Esophagus mucosa (tissue), 1 donor: ENCODE measurements at places on chromosomes 11 and 22. TPM values are rescaled to one million over a fixed set of nuclear protein-coding genes. Genes with fewer than 3 reads are reported as not detected.

DNA sequence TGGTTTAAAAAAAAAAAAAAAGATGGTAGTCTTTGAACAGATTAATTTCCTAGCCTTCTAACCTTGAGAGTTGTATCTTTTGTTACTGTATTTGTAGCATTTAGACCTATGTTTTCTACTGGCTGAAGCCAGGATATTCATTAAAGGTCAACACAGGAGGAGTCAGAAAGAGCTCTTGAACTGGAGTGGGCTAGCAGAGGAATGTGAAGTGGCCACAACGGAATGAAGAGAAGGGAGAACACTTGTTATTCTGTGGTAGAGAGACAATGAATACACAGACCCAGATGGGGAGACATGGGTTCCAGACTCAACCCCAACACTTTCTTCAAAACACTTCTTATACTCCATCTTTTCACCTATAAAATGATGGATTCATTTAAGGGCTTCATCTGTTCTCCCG, 88.1 kb downstream of the RELT start:
- no peak for ATAC-seq

DNA sequence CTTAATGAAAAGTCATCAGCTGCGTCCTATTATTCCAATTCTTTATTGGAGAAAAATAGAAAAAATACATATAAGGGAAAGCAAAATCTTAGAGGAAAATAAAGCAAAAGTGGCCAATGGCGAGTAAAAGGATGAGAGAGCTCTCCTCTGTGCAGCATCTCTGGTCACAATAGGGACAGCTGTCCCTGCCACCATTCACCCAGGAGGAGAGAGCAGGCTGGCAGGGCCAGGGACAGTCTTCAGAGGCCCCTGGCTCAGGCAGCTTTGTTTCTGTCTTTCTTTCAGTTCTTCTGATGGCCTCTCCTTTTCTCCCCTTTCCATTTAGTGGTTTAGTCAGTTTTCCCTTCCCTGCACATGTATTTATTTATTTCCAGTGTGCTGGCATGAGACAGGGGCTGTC, 941.3 kb downstream of the NTM start:
- no peak for ATAC-seq

- no peak for ATAC-seq
Observed at GRCh38 chr22:43881091-43882061, 10.4 kb downstream of the PNPLA5 start.

GRCh38 chr11:132095230-132096131, 725.1 kb downstream of the NTM start:
- no peak for ATAC-seq

GRCh38 chr11:2377511-2378443, 667 bp downstream of the CD81 start:
- peak; percentile 41 for ATAC-seq

GRCh38 chr11:81224396-81224795, 1509.3 kb downstream of the FAM181B start:
- ATAC-seq = no peak

- ATAC-seq = peak; percentile 52
Observed at GRCh38 chr22:35835998-35836691, 118.5 kb downstream of the APOL5 start.

DNA sequence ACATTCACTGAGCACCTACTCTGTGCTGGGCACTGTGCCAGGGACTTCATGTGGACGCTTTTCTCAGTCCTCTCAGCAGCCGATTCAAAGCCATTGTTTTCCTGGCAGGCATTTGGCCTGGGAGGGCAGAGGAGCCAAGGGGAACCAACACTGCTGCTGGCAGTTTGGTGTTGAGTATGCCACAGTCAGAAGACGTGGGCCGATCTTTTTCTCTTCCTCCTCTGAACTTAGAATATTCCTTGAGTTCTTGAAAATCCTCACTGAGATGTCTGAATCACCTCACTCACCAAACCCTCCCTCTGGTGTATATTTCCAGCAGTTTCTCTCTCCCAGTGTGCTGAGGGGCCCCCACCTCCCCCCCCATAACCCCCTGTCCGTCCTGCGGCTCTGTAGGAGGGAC, 114.5 kb upstream of the CRYBB3 start:
- no peak for ATAC-seq

- ATAC-seq = no peak
Observed at GRCh38 chr22:49202226-49202625, 625.4 kb downstream of the BRD1 start.

DNA sequence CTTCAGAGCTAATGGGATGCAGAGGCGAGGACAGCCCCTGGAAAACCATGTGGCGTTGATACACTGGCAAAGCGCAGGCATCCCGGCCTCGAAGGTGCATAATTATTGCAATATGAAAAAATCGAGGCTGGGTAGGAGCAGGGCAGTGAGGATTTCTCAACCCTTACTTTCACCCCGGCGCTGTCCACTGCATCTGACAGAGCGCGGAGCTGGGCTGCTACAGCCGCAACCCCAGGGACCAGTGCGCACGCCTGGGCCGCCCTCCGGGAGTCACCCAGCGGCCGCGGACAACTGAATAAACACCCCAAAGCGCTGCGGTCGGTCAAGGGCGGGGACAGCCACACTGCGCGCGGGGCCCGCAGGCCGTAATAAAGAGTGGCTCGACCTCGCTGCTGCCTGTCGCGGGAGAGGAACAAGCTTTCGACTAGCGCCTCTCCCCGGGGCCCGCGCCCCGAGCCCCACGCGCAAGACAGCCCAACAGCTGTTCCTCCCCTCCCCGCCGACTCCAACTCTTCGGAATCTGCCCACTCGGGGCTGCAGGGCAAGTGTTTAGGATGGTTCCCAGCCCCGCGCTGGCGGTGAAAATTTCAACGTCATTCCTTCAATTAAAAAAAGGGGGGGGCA, 3.6 kb upstream of the WT1 start:
- no peak for ATAC-seq

- ATAC-seq = no peak
Observed at GRCh38 chr11:65003282-65003681, 6.5 kb upstream of the BATF2 start.

DNA sequence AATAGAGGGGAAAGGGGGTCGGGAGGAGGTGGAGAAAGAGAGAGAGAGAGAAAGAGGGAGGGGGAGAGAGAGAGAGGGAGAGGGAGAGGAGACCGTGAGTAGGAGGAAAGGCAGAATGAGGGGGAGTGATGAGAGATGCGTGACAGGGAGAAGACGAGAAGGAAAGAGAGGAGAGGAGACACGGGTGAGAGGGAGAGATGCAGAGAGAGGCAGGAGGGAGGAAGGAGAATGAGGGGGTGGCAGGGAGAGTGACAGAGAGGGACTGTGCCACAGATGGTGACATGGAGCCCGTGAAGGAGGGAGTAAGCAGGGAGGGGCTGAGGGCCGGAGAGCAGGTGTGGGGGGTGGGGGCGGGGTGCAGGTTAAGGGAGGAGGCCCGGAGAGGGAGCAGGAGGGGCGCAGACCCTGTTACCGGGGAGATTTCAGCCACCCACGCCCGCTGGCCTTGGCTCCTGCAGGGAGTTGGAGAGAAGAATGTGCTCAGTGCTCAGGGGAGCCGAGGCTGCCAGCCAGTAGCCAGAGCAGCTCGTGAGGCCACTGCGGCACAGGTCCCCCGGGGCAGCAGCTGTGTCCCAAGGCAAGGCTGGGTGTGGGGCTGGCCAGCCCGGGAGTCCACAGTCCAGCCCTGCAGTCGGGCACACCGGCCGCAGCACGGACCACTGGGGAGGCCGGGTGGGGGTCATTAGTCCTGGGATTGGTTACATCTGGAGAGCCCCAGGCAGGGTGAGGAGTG, at the start of gene SSTR3:
TSS of gene SSTR3 (minus strand) at position 304 of the 733 bp plus-strand sequence. CDS start 4,674 bp downstream, outside the sequence.
- no peak for ATAC-seq

SLC35C1 gene
- total RNA-seq = 22.8 TPM

DEUP1 gene
- total RNA-seq = not detected

SYCE3 gene
- total RNA-seq = not detected
